ENCODE measurements at places on chromosomes 4 and X. TPM values are rescaled to one million over a fixed set of nuclear protein-coding genes. Genes with fewer than 3 reads are reported as not detected.

GABRE gene
- total RNA-seq: not detected

NKX3-2 gene
- total RNA-seq: not detected

DNA sequence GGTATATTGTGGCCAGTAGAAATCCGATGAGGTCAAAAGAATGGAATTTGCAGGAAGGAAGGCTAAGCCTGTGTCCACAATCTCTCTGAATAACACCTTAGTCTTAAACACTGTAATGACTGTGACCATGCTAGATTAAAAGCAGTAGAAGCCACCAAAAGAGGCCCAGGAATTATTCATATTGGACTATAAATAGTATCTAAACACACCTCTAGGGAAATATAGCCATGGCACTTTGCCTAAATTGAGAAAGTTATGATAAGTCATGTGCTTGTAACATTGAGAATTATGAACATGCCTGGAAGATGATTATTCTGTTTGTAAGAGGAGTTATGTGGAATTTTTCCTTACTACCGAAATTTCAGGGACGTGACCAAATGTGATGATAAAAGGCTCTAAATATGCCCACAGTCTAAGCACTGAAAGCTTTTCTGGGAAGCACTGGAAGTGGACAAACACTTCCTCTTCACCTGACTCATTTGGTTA is 298.5 kb downstream of the KCTD8 start:
- DNase-seq: no peak
- no peaks in the 10 kb centered on the region for H3K4me1 ChIP-seq
- H3K27ac ChIP-seq: no peak overlapping the region

DNA sequence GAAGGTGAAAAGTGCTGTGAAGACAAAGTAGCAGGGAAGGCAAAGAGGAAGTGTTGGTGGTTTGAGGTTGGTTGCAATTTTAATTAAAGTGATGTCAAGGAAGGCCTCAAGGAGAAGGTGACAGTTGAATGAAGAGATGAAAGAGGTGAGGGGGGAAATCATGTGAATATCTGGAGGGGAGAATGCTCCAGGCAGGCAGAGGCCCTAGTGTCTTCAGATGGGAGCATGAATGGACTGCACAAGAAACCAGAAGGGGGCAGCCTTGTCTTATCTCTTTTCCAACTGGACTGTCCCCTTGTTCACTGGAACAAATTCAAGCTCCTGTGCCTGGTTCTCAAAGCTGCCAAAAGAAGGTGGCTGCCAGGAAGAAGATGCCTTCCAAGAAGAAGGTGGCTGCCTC is 68.4 kb downstream of the MAOB start:
- H3K27me3 ChIP-seq: no peaks in the 10 kb centered on the region
- no peaks in the 10 kb centered on the region for H3K36me3 ChIP-seq
- DNase-seq: no peak
- H3K4me3 ChIP-seq: no peak overlapping the region
- H3K4me1 ChIP-seq: peaks cover 4% of the 10 kb centered on the region
- no peak overlapping the region for H3K27ac ChIP-seq

- H3K4me3 ChIP-seq: no peak overlapping the region
- no peaks in the 10 kb centered on the region for H3K27me3 ChIP-seq
- H3K4me1 ChIP-seq: no peaks in the 10 kb centered on the region
These were observed 58.3 kb upstream of the HPGD start for GRCh38 chr4:174580597-174580996.

NHS gene
- total RNA-seq: not detected

CCDC110 gene
- not detected for total RNA-seq

GRCh38 chr4:182134261-182134660 is 108.9 kb upstream of the TENM3 start:
- H3K4me3 ChIP-seq: no peak overlapping the region
- H3K27me3 ChIP-seq: peaks cover 6% of the 10 kb centered on the region
- no peaks in the 10 kb centered on the region for H3K4me1 ChIP-seq
- H3K36me3 ChIP-seq: no peaks in the 10 kb centered on the region
- DNase-seq: no peak
- no peak overlapping the region for H3K27ac ChIP-seq

RPL39 gene
- 1,040 TPM for total RNA-seq

GRCh38 chr4:1506956-1507721 is 100.9 kb upstream of the NKX1-1 start:
- H3K27ac ChIP-seq: no peak overlapping the region
- H3K4me1 ChIP-seq: no peaks in the 10 kb centered on the region
- DNase-seq: no peak
- no peak overlapping the region for H3K4me3 ChIP-seq

DNA sequence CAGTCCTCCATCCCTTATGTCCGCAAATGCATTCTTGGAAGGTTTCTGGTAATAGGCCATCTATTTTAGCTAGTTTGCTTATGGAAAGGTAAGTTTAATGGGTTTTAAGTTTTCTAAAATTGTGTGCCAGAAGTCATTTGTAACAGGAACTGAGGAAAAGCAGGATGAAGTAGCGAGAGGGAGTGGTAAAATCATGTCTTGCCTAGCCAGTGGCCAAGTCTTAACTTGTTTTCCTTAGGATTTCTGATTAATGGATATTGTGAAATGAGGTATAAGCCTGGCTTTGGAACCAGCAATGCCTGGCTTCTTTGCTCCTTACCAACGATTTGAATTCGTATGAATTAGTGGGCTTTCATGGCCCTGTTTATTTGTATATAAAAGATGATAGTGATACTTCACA is 7.3 kb downstream of the SEC24B start:
- no peak for DNase-seq
- H3K4me1 ChIP-seq: peaks cover 15% of the 10 kb centered on the region
- peaks cover under 1% of the 10 kb centered on the region for H3K36me3 ChIP-seq
- no peak overlapping the region for H3K4me3 ChIP-seq

Data from natural killer cell (primary cell).